Activated naive CD4-positive, alpha-beta T cell treated with anti-CD3 and anti-CD28 coated beads, Interleukin-2, amount 50 U/mL, for 16 hours (primary cell): ENCODE measurements at places on chromosomes 12 and 14.

DNA sequence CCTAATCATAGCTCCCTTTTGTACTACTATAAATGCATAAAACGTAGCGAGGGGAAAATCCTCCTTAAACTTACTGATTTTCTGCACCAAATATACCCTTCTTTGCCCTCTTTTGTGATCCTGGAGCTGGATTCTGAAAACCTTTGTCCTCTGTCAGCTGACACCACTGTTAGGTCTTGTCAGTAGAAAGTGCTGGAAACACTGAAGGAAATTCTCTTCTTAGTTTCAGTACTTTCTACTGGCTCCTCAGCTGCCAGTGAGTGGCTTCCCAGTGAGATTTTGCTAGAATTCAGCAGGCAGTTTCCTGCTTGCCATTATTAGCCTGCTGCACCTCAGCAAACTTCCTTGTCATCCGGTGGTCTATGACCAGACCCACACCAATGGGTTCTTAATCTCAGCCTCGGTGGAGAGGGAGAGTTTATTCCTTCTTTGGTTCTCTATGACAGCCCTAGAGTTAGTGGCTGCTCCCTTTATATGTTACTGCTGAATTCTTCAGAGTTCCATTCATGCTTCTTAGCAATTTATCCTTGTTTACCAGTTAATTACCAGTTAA lies 476.2 kb downstream of the FSCB start:
- no peak for DNase-seq

- DNase-seq = no peak
Observed at GRCh38 chr12:86730233-86730632, 474.0 kb upstream of the MGAT4C start.

- DNase-seq = no peak
Observed at GRCh38 chr12:112122823-112123690, 2.3 kb upstream of the TRAFD1 start.

DNA sequence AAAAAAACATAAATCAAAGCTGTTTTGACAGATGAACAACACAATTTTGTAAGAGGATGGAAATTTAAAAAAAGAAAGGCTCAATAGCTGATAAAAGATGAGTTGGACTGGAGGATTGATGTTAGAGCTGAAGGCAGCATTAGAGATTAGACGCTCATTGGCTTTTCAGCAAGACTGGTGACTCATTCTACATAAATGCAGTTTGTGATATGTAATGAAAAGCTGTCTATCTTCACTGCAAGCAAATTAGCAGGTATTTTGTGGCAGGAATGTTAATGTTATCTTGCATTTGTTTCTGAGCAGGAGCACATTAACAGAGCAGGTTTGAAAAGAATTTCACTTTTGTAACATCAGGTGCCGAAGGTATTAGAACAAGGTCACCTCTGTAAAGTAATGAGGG lies 442.7 kb upstream of the NOVA1 start:
- DNase-seq = no peak

- no peak for DNase-seq
Observed at GRCh38 chr14:90253826-90254225, 2.5 kb upstream of the PSMC1 start.

DNA sequence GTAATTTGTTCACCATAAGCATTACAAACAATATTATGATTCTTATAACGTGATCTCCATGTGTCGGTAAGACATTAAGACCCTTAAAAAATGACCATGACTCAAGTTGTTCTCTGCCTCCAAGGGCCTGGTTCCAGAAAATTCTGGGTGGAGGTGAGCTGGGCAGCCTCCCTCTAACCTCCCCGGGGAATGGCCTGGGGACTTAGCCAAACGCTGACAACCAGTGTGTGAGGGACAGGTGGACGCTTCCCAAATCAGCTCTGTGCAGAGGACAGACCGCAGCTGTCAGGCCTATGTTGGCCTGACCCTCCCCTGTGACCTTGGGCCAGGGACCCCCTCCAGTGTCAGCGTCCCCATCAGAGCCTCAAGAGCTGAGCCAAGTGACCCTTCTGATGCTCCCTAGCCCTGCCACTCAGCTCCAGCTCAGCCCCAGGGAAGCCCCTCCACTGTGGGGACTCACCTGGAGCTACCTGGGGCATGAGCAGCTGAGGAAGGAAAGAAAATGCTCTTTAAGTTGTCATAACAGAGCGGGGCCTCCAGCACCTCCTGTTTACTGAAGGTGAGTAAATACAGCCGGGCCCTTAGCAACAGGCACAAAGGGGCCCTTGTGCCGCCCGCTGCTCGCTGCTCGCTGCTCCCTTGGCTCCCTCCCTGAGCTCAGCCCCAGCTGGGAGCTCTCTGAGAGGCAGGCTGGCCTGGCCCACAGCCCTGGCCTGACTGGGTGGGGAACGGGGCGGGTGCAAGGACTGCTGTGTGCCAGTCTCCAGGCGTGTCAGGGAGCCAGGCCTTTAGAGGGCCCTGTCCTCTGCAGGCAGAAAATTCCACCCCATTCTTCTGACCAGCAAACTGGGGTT lies 116.6 kb downstream of the CALM1 start:
- DNase-seq = no peak

DNA sequence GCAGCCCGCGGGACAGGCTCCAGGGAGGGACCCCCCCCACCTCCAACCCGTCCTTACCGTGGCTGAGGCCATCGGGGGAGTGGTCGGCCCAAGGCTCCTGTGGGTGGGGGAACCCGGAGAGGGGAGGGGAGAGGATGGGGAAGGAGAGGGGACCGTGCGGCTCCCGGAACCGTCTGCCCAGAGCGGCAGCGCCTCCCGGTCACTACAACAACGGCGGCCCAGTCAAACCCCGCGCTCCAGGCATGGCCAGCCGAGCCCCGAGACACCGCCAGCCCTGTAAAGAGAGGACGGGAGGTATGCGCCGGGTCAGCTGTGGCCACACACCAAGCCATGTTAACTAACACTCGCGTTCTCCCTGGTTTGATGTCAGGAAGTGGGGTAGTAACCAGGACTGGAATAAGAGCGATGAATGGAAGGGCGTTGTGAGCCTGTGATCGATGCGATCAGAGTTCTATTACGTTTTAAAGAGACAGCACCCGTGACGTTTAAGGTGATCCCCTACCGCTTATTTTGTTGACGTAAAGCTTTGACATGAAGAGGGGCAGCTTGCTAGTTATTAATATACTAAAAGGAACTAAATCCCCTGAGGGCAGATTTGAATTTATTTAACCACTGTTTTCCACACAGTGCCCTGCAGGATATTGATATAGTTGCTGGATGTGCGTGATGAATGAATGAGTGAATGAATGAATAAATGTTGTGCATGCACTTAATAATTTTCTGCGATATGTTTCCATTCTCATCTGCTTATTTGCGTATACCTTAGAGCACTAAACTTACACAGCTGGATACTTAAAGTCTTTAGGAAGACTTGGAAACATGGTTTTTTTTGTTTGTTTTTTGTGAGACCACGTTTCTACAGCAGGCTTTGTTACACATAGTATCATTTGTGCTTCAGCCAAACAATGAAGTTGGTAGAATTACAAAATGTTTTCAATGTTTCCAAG lies at the start of gene POC1B:
TSS of gene POC1B (minus strand) at position 224 of the 947 bp plus-strand sequence. CDS start at position 72, 152 bp downstream.
- peak; percentile 71 for DNase-seq

DNA sequence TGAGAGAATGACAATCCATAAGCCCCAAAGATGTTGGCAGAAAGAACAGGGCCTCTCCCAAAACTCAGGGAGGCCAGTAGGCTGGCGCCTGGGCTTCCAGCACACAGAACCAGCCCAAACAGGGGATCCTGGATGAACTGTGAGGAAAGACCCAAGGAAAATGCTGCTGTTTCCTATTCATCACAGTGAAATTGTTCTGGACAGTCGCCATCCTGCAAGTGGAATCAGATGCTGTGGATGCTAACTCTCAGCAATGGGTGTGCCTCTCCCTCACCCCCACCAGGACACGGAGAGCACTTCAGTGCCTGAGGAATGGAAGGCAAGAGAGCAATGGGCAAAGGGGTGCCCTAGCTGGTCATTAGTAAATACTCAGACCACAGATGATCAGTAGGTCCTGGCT lies 80.8 kb downstream of the ANO2 start:
- DNase-seq = no peak

DNA sequence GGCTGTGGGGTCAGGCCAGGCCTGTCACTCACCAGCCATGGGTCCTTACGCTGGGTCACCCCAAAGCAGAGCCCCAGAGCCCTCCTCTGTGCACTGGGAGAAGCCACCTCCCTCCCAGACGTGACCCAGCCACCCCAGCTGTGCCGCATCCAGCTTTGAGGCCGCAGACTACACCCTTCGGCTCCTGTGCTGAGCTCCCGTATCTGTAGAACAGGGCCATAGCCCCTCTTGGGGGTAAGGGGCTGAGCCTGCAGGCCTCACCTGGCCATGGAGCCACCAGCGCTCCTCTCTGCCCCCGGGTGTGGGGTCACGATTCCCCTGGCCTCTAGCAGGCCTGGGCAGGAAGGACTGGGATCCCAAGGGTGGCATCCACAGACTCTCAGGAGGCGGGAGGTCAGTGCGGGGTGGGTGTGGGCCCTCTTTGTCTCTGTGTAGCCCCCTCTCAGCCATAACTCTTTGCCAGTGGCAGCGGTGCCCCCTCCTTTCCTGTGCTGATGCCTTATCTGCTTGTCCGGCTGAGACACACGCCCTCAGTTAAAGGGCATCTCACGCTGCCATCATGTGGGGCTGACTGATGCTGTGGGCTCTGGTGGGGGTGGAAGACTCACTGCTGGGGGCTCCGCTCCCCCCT lies 16.3 kb downstream of the ASPG start:
- no peak for DNase-seq

- DNase-seq = no peak
Observed at GRCh38 chr14:35423621-35424020, 19.1 kb upstream of the NFKBIA start.

GRCh38 chr14:104561124-104561557 lies 18.4 kb upstream of the C14orf180 start:
- no peak for DNase-seq

- DNase-seq = no peak
Observed at GRCh38 chr14:52413729-52414408, 99.8 kb downstream of the PTGER2 start.

- DNase-seq = peak; percentile 16
Observed at GRCh38 chr14:38208618-38209562, 1.2 kb downstream of the SSTR1 start.

DNA sequence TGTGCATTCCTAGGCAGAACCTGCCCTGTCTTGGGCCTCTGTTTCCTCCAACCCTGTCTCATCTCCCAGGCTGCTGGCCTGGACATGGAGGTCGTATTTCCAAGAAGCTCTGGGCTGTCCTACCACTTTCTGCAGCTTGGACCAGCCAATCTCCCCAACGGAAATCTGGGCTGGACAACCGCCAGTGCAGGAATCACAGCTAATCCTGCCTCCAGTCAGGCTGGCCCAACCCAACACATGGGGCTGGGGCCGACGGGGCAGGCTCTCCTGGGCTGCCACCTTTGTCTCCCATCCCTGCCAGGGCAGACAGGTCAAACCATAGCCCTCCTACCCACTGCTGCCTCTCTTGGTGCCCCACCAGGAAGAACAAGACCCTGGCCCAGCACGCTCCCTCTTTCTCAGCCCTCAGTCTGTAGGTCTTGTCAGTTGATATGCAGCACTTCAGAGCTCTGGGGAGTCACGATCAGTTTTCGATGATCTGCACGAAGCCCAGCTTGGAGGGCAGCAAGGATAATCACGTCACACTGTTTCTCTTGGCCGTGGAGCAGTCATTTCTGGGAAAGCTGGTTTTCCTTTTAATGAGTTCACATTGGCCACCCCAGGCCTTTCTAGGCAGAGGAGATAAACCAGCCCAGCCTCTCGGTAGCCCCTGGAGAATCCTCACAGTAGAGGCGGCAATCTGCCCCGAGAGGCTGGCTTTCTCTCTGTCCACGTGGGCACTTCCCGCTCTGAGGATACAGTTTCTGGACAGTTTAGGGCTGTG lies 195.2 kb upstream of the PRMT8 start:
- DNase-seq = no peak
